Gastroesophageal sphincter (tissue), 4 donors: ENCODE measurements at places on chromosomes 1 and 21. TPM values are rescaled to one million over a fixed set of nuclear protein-coding genes. Genes with fewer than 3 reads are reported as not detected.

DNA sequence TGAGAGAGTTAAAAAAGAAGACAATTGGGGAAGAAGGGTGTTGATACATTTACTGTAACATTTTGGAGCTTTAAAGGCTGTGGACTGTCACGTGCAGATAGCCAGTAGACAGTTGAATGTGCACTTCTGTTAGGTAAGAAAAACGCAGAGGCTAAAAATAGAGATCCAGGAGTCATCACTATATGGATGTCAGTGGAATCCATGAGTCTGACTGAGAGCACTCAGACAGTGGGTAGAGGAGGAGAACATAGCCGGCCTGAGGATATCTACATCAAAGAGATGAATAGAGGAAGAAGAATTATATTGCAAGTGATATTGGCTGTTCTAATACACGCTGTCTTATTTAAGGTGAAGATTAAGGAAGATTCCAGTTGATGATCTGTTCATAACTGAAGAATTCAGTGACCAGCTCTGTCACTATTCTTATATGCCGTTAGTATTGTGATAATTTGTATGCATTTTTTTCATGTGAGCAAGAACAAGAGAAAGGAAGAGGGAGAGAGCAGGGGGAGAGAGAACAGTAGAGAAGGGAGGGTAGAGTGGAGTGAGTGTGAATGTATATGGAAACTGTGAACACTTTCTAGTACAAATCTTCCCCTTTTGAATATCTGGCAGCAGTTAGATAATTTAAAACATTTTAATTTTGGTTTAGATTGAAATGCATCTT lies 344.8 kb downstream of the CHRM3 start:
- no peak for ATAC-seq

DNA sequence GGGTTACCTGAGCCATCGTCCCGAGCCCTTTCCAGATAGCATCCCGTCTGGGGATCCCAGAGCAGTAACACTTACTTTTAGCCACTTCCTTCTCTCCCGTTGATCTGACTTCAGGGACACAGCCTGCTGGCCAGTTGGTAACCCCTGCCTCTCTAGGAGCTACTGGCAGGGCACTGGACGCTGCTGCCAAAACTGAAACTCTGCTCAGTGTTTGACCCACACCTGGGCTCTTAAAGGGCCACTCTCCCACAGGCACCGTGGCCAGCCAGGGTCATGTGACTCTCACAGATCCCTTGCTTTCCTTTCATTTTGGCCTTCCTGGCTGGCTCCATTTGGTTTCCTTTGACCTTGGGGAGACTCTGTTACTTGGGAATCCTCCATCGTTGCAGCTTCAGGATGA lies at the start of gene PIGR:
PIGR (minus strand) TSS at position 206 of the 400 bp plus-strand sequence. CDS start 5,935 bp downstream, outside the sequence.
- no peak for ATAC-seq

Gene PLPPR4
- total RNA-seq, result 1.1 TPM

- ATAC-seq, result no peak
These were observed 240.5 kb upstream of the SNX7 start for GRCh38 chr1:98421085-98421435.

DNA sequence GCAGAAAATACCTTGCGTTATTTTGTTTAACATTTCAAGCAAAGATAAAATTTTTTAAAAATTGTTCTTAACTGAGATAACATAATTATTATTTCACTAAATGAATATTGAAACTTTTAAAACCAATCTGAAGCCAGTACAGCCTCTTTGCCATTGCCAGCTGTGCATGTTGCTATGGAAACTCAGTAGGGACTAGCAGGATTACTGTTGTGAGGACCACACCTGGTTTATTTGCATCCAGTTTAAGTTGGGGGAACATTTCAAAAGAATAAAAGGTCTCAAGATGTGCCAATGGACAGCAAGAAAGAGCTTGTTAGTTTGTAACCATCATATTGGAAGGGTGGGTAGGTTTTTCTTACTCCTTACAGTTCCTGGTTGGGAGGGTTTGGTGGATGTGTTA lies 80.7 kb downstream of the POU2F1 start:
- no peak for ATAC-seq

Gene LMX1A
- 0.72 TPM for total RNA-seq

Gene TRIM67
- total RNA-seq, result 0.13 TPM

DNA sequence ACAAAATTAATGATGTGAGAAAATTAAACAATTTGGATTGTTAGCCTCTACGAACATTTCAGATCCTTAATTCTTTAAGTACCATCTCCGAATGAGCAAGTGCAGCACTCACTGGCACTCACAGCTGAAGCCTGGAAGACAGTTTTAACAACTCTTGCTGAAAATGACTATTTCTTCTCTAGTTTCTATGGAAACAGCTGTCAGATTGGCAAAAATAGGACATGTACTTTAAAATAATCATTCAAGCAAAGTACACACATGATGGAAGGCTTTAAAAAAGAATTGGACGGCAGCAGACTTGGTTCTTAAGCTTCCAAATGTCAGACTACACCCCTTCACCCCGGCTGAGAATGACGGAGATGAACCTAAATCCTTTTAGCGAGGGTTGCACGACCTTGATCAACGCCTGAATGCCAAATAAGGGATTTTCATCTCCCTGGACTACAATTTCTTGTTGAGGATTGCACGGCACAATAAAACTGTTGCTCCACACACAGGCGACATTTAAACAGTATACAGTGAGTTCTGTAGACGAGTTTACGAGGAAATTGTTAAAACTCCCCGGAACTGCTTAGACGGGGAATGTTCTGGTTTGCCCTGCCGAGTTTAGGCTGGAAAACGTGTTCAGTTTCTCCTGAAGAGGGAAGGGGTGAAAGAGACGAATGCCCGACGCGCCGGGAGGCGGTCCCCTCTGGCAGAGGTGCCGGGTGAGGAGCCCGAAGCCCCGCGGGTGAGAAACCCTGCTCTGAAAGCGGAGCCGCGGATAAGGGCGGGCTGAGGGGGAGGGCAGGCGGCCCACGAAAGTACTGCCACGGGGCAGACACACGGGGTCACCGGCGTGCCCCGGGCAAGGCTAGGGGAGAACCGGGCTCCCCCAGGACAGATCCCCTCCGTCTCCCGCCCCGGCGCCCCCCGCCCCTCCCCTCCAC lies 671 bp downstream of the OMA1 start:
- peak; percentile 88 for ATAC-seq

DNA sequence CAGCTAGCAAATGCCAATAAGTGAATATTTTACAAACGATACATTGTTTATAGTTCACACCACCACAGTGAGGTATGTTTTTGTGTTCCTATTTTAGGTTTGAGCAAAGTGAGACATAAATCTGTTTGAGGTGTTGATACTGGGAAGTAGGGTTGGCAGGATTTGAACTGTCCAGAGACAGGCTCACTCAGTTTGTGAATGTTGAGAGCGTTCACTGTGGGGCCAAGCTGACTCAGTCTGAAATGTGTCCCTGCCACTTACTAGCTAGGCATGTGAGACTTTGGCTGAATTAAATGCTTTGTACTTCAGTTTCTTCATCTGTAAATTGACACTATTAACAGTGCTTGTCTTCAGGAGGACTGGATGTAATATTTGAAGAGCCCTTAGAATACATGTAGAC lies 35.1 kb downstream of the DIRAS3 start:
- ATAC-seq, result no peak

GRCh38 chr1:186739515-186739914 lies 59.3 kb upstream of the PTGS2 start:
- no peak for ATAC-seq

Gene RIPK4
- total RNA-seq, result 2.2 TPM

Gene C1orf210
- total RNA-seq, result not detected

DNA sequence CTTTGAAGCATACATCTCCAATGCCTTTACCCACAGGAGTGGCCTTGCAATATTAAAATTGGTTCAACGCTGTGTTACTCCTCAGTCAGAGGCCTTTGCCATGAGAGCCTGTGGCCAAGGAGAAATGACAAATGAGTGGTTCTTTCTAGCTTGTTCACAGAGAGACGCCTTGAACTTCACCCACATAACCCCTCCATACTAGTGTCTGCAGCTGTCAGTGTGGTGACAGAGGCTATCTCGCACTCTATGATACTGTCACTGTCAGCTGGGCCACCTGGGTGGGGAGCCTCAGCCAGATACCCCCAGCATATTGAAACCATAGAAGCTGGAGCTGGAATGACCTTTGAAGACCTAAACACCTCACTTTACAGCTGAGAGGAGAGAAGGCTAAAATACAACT lies 57.4 kb upstream of the LBR start:
- no peak for ATAC-seq

DNA sequence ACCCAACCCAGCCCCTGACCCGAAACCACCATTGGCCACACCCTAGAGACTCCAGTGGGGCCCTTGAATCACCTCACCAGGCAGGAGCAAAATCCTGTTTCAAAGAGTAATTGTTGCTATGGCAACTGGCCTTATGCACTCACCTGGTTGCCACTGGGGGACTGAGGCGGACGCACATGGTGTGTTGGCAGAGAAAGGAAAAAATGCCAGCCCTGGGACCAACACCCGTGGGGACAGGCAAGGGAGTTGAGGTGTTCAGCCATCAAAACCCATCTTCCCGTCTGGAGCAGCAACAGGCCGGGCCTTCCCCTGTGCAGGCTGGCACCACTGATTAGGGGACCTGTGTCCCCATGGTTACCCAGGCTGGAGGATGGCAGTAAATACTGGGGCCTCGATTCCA lies 395.8 kb upstream of the VAMP3 start:
- no peak for ATAC-seq

Gene SLAMF9
- total RNA-seq, result not detected

DNA sequence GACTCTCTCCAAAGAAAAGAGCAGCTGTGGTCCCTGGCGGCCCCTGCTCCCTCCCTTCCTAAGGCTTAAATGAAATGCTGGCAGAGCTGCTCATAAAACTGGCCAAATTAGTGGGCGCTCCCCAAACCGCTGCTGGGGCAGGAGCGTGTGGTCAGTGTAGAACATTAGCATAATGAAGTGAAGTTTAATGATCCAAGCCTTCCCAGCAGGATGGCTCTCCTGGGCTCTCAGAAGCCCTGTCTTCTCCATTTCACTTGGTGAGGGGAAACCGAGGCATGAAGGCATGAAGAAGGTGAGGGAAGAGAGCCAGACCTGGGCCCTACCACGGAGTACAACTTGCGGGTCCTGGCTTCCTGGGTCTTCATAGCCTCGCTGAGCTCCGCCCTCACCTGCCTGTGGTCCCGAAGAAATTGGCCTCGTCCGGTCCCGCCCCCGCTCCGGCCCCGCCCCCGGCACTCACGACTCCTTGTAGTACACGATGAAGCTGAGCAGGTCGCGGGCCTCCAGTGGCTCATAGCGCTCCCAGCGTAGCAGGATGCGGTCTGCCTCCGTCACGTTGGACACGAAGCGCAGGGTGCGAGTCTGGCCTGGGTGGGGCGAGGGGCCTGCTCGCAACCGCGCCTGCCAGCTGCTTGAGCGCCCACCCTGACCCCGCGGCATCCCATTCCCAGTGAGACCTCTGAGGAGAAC lies 10.3 kb downstream of the INSRR start:
- ATAC-seq, result no peak

Gene GRIK1
- 0.32 TPM for total RNA-seq

GRCh38 chr1:203250911-203251310 lies 21.4 kb upstream of the CHIT1 start:
- no peak for ATAC-seq

- no peak for ATAC-seq
These were observed 307.2 kb downstream of the HHIPL2 start for GRCh38 chr1:222240536-222241181.

DNA sequence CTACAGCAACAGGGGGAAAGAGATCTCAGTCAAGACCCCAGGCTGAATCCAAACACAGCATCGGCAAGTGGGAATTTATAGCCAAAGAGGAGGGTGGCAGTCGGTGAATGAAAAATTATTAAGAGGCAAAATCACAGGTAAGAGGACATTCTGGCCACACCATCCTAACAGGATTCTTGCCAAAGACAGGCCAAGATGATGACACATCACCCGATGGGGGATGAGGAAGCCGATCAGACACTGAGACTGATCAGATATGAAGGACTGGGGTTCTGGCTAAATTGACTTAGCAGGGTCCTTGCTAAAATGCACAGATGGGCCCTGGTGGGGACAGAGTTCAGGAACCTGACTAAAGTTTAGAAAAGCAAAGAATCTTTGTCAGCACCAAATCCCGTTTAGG lies 402.2 kb downstream of the SMYD3 start:
- no peak for ATAC-seq

- no peak for ATAC-seq
These were observed 72.4 kb downstream of the ELAVL4 start for GRCh38 chr1:50181027-50181663.

Gene TDRD5
- total RNA-seq, result 0.13 TPM

DNA sequence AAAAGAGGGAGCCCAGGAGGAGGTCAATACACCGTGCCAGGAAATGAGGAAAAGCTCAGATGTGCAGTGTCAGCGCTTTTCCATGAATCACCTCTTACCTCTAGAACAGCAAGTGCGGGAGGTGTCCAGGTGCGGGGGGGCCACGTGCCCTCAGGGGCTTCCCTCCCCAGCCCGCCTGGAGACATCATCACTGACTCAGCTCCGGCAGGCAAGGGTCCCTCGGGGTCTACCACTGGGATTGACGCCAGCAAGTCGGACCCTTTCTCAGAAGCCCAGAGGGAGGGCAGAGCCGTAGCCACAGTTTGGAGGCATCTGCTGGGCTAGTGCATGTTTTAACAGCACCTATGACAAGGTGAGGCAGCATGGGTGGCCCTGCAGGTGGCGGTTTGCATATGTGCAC lies 67.4 kb upstream of the TRAPPC10 start:
- ATAC-seq, result no peak

DNA sequence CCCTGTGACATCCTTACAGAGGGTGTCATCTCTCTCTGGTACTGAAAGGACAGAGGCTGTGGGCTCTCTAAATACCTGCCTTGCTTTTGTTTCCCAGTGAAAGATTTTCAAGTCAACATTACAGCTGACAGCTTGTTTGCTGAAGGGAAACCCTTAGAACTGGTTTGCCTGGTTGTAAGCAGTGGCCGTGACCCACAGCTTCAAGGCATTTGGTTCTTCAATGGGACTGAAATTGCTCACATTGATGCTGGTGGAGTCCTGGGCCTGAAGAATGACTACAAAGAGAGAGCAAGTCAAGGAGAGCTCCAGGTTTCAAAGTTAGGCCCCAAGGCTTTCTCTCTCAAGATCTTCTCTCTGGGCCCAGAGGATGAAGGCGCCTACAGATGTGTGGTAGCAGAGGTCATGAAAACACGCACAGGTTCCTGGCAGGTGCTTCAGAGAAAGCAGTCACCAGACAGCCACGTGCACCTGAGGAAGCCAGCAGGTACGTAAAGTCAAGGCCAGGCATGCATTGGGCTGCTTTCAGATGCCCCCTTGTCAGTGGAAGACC lies 11.8 kb downstream of the CD101 start:
- ATAC-seq, result no peak

DNA sequence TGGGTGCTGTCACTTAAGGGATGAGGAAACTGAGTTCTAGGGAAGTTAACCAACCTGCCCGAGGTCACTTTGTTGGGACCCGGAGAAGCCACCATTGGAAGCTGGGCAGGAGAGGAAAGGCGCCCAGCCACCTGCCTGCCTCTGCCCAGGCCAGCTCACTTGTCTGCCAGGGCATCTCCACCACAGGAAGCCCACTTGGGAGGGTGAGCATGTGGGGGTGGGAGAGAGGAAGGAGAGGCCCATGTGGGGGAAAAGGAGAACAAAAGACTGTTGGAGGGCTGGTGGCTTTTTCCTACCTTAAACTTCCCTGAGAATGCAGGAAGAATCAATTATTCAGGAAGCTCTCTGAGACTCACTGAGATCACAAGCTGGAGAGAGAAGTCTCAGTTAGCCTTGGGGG lies 43.8 kb upstream of the SELENON start:
- ATAC-seq, result no peak

GRCh38 chr1:245788269-245788668 lies 633.5 kb downstream of the KIF26B start:
- ATAC-seq, result no peak

GRCh38 chr21:42419845-42420244 lies 16.1 kb downstream of the UBASH3A start:
- no peak for ATAC-seq

GRCh38 chr21:36704281-36704957 lies 5.5 kb downstream of the SIM2 start:
- no peak for ATAC-seq

GRCh38 chr21:32757804-32758203 lies 13.8 kb downstream of the PAXBP1 start:
- no peak for ATAC-seq
